Stimulated activated CD8-positive, alpha-beta memory T cell treated with anti-CD3 and anti-CD28 coated beads, Interleukin-15, amount 100 ng/mL, for 48 hours (primary cell): ENCODE measurements at places on chromosomes 7 and 10.

- no peak for DNase-seq
Observed at GRCh38 chr7:92799446-92800211, 36.7 kb downstream of the CDK6 start.

GRCh38 chr10:103395754-103396066, 565 bp downstream of the ATP5MK start:
- no peak for DNase-seq

DNA sequence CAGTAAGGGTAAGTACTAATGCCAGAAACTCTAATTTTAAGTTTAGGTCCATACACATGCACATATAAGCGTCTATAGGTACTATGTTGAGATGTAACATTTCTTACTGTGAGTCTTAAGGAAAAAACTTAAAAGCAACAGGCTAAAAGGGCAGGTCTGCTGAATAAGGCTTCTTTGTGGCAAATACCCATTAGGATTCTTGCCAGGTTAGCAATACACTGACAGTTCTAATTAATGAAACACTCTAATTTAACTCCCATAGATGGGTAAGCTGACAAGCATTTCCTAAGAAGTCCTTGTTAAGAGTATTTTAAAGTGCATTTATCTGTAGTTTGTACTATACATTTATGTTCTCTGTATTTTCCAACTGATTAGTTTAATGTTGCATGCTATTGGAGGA, 14.0 kb downstream of the SCRN1 start:
- no peak for DNase-seq

DNA sequence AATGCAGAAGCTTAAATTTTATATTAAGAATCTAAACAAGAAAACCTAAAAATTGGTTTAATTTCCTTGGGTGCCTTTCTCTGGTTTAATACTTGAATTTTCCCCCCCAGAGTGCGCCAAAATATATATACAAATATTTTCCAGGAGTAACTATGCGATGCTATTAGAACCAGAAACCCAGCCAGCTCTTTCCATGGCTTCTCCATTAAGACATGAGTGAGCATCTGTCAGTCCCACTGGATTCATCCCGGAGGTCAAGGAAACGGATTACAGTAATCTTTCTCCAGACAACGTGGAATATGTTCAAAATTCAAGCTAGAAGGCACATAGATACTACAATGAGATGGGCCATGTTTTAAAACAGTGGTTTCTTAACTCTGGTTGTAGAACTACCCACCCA, 148.8 kb downstream of the TAX1BP1 start:
- DNase-seq, result no peak

DNA sequence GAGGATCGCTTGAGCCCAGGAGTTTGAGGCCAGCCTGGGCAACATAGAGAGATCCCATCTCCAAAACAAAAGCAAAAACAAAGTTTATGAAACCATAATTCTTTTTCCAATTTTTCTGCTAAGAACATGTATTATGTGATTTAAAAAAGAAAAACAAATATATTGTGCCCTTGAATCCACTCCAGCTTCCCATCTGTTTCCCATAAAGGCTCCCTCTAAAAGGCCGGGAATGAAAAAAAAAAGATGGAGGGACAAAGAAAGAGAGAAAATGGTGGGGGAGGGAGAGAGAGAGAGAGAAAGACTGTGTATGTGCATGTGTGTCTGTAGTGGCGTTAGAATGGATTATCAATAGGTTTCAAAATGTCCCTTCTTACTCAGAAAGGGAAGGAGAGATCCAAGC, 20.5 kb upstream of the GSDME start:
- no peak for DNase-seq

GRCh38 chr7:157693071-157693520, 356.3 kb downstream of the DNAJB6 start:
- DNase-seq, result no peak

- DNase-seq, result no peak
Observed at GRCh38 chr7:96989241-96989858, 16.0 kb upstream of the DLX6 start.

GRCh38 chr7:21642422-21642821, 99.6 kb downstream of the DNAH11 start:
- DNase-seq, result no peak

- no peak for DNase-seq
Observed at GRCh38 chr7:22114440-22114981, 168.8 kb upstream of the CDCA7L start.

DNA sequence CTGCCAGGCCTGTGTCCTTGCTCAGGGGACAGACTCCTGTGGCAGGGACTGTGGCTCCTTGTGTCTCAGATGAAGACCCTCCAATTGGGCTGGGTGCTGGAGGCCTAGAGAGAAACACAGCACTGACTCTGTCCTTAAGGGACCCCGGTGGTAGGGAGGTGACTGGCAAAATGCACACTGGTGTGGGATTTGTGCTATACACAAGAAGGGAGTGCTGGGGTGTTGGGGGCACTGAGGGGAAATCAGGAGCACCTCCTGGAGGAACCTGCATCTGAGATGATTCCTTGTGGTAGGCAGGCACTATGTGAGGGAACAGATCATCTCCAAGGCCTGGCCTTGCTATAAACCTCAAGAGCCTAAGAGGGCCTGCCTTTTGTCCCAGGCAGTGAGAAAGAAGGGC, 149.2 kb downstream of the RPS24 start:
- DNase-seq, result no peak

GRCh38 chr10:74207691-74208480, 56.9 kb downstream of the ADK start:
- no peak for DNase-seq

- DNase-seq, result no peak
Observed at GRCh38 chr7:30930621-30931020, 19.0 kb downstream of the AQP1 start.

DNA sequence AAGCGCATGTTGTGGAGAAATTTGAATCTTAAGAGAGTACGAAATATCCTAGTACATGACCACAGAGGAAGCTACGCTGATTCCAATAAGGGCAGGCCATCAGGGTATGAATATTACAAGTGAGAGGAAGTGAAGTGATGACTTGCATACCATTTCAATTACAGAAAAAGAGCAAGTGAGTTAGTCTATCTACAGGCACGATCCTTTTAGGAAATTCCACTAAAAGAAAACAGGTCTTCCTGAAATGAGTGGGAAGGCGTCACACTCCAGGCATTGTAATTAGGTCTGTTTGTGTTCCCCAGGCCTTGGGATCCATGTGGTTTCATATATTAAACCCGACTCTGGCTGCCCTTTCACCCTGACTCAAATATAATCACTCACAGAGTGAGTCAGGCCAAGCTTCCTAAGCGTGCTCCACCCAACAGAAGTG, 152.5 kb downstream of the SEMA3A start:
- no peak for DNase-seq

- DNase-seq, result peak; percentile 60
Observed at GRCh38 chr10:1939016-1939415, 201.7 kb upstream of the ADARB2 start.

- DNase-seq, result no peak
Observed at GRCh38 chr10:9786101-9786500, 1231.6 kb upstream of the CELF2 start.

DNA sequence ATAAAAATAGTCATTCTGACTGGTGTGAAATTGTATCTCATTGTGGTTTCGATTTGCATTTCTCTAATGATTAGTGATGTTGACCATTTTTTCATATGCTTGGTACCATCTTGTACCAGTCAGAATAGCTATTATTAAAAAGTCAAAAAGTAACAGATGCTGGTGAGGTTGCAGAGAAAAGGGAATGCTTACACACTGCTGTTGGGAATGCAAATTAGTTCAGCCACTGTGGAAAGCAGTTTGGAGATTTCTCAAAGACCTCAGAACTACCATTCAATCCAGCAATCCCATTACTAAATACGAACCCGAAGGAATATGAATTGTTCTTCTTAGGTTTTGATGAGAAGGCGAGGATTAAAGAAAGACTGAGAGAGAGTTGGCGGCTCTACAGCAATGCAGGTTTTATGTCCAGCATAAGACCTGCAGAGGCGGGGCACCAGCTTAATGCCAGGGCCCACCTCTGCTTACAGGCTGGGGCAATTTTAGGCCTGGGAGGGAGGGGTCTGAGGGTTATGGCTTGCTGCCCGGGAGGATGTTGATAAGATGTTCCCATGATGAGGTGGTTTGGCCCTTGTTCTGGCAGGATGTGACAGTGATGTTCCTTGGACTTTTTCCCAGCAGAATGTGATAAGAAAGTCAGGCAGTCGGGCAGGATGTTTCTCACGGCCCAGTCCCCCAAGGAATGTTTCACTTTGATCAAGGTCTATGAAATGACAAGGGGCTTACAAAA, 74.4 kb downstream of the MEST start:
- no peak for DNase-seq

DNA sequence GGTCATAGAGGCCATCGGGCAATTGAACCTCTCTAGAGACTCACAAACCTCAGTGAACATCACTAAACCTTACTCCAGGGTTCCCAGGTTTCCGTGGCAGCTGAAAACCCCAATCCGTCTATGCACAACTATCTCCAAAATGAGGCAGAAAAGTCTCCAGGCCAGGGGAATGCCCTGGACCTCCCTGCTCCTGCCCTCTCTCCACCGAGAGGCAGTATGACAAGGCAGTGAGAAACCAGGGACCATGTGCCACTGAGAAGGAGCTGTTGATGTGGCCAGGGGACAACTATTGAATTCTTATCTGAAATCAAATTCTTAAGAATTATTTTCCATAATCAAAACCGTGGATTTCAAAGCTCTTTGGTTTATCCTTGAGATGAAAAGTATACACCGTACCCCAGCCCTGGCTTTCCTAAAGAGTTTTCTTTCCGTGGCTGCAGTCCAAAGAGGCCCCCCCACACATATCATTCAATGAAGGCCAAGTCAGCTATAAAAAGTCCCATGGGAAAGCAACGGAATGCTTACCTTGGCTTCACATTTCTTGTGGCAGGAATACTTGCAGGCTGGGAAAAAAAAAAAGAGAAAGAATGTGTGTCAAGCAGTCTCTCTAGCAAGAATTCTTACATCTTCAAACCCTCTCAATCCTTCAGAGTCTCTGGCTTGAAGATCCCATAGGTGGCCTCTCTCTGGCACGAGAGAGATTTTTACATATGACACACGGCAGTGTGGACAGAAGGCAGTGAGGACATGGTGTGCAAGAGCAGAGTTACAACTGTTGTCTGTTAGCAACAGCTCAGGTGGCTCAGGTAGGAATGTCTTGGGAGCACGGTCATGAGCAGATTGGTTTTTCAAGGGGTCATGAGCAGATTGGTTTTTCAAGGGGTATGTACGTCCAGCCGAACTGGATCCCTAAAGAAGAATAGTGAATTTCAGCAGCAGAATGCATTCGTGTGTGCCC, 75.2 kb downstream of the TNS3 start:
- no peak for DNase-seq

DNA sequence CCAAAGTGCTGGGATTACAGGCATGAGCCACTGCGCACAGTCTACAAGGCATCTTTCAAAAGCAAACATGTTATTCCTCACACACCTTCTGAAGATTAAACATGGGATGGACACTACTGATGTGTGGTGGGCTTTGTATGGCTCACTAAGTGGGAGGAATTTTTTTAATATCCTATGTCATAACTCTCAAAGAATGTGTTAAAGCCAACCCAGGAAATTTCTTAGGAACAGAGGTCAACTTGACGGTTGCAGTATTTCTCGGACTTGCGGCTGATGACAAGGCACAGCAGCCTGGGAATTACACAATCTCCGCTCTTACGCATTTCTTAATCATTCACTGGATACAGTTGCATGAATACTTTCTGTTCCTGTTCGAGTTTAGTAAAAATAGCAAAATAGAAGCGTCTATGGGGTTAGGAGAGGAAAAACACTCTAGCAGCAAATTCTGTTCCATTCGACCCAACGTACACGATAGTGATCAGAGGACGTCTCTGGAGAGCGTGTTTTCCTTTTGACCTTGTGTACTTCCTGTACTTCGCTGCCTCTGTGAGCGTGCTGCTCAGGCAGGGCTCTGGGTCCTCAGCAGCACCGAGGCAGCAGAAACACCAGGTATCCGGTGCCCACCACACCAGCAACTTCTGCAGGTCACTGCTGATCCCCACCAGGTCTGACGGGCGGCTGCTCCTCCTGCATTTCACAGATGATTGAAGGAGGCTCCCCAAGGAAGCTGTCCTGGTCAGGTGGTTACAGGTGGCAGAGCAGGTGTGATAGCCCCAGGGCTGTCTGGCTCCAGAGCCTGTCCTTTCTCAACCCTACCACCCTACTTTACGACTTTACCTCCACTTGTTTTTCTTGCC, 26.4 kb upstream of the SRGN start:
- DNase-seq, result no peak

DNA sequence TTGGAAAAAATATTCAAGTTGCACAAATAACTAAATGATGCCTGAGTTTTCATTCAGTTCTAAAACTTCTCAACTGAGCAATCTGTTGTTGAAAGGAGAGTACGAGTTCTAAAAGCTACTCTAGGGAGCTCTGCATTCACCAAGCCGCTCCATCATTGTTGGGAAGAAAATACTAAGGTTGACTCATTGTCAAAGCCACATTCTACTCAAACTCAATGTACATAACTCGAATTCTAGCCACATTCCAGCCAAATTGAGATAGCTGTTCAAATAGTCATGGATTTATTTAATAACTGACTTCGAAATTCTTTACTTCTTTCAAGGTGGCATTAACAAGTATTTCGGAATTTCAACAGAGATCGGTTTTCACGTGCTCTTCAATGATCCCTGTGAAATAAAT, 63.4 kb downstream of the KIAA1217 start:
- DNase-seq, result no peak

- DNase-seq, result no peak
Observed at GRCh38 chr10:110780704-110781103, 91.0 kb upstream of the PDCD4 start.

DNA sequence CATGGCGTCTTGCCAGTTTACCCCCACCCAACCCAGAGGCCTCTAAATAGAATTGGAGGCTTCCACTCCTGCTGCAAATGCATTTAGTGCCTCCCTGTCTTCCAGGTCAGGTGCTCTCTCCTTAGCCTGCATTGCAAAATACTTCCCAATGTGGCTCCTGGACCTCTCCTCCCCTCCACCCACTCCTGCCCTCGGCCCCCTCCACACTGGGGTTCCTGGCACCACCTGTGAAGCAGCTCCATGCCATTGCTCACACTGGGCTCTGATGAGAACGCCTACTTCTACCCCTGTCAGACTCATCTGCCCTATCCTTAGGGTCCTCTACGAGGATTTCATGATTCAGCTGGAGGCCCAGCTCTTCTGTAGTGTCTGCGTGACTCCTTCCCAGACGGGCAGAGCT, 37.4 kb downstream of the C10orf120 start:
- DNase-seq, result no peak

- no peak for DNase-seq
Observed at GRCh38 chr10:14749070-14749809, 25.5 kb downstream of the FAM107B start.

GRCh38 chr10:49474901-49475300, 64.0 kb downstream of the ERCC6 start:
- DNase-seq, result no peak

- DNase-seq, result no peak
Observed at GRCh38 chr10:29794776-29795611, 160.2 kb upstream of the SVIL start.

GRCh38 chr7:3301449-3301731, 338 bp downstream of the SDK1 start:
- DNase-seq, result no peak
